ENCODE measurements at places on chromosomes 3 and 15.

GRCh38 chr3:53939813-53940212, 48.2 kb upstream of the SELENOK start:
- no peak for DNase-seq

DNA sequence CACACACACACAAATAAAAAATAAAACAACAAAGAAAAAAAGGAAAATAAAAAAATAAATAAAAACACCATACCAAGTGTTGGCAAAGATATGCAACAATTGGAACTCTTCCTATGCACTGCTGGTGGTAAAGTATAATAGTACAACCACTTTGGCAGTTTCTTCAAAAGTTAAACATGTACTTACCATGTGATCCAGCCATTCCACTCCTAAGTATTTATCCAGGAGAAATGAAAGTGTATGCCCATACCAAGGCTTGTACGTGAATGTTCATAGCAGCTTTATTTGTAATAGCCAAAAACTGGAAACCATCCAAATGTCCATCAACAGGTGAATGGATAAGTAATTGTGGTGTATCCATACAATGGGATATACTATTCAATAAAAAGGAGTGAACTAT, 17.0 kb downstream of the WDR93 start:
- no peak for DNase-seq

DNA sequence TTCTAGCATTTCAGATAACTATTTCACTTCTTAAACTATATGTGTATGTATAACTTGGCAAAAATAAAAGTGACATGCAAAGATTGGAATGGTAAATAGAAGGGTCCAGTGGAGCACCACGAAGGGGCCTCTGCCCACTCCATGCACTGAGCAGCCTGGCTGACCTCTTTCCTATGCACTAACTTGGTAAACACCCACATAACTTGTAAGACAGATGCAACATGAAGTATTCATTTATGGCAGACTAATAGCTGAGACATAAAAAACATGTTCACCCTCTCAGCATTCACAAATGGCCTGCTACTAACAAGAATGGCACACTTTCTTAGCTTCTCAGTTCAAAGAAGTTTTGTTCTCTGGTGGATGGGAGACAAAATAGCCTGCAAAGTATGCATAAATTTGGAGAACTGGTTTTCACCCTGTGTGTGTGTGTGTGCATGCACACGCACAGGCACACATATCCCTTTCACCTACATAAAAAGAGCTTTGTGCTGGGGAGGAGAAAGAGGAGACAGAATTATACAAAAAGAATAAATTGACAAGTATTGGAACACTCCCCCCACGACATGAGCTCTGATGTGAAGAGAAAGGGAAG, 26.5 kb upstream of the RYK start:
- no peak for DNase-seq

DNA sequence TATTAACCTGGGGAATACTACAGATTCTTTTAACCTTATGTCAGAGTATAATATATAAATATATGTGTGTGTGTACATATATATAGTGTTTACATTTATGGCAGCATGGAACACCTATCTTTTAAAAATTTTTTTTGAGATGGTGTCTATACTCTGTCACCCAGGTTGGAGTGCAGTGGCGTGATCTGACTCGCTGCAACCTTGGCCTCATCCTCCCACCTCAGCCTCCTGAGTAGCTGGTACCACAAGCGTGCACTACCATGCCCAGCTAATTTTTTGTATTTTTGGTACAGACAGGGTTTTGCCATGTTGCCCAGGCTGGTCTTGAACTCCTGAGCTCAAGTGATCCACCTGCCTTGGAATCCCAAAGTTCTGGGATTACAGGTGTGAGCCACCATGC, 18.5 kb upstream of the ERICH6 start:
- no peak for DNase-seq

DNA sequence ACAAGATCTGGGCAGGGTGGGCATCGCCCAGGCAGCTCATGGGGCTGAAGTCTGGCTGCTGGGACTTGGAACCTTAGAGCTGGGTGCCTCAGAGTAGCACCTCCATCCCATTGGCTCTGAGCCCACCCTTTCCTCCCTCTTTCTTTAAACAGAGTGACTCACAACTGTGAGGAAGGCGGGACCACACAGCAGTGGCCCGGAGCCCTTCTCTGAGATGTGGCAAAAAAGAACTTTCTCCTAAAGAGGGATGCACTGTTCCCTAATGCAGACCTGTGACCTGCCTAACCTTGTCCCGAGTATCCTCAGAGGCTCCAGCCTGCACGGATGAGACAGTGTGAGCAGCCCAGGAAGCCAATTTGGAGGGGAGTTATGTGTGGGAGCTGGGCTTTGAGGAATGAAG, 23.6 kb downstream of the PRR20G start:
- no peak for DNase-seq

GRCh38 chr15:66907826-66908743, 157.3 kb upstream of the SMAD3 start:
- no peak for DNase-seq
